ENCODE measurements at places on chromosomes 12 and 14.

GRCh38 chr14:52801014-52801712 is 9.8 kb upstream of the GNPNAT1 start:
- H3K4me1 ChIP-seq = peaks cover 5% of the 10 kb centered on the region
- no peak for DNase-seq
- H3K27ac ChIP-seq = no peak overlapping the region
- no peak overlapping the region for H3K4me3 ChIP-seq

DNA sequence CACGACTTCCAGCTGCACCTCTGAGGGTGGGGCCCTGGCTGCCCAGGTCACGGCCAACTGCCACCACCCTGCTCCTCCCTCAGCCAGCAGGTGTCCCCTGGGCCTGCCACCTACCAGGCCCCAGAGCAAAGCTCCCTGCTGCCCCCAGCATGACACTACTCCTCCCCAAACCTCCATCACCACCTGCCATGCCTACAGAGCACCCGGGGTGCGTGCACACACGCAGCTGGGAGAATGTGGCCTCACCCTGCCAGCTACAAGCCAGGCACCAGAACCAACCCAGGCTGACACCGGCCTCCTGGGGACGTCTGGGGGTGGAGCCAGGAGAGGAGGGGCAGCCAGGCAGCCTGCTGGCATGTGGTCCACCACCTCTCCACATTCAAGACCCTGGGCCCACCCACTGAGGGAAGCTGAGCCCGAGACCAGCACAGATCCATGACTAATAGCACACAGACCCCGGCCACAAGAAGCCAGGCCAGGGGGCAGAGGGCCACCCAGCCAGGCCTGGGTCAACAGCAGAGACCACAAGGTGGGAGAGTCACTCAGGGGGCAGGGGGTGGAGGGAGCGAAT is 3.4 kb downstream of the JAG2 start:
- H3K4me3 ChIP-seq = no peak overlapping the region

GRCh38 chr12:120346681-120347080 is 19.1 kb upstream of the PLA2G1B start:
- peaks cover 2% of the 10 kb centered on the region for H3K36me3 ChIP-seq
- H3K4me1 ChIP-seq = no peaks in the 10 kb centered on the region
- H3K27me3 ChIP-seq = peaks cover 30% of the 10 kb centered on the region
- no peak overlapping the region for H3K4me3 ChIP-seq

GRCh38 chr12:106269150-106269771 is 21.4 kb upstream of the CKAP4 start:
- DNase-seq = no peak
- H3K36me3 ChIP-seq = no peaks in the 10 kb centered on the region
- H3K27me3 ChIP-seq = no peaks in the 10 kb centered on the region
- H3K27ac ChIP-seq = no peak overlapping the region
- H3K4me3 ChIP-seq = no peak overlapping the region
- H3K4me1 ChIP-seq = no peaks in the 10 kb centered on the region

DNA sequence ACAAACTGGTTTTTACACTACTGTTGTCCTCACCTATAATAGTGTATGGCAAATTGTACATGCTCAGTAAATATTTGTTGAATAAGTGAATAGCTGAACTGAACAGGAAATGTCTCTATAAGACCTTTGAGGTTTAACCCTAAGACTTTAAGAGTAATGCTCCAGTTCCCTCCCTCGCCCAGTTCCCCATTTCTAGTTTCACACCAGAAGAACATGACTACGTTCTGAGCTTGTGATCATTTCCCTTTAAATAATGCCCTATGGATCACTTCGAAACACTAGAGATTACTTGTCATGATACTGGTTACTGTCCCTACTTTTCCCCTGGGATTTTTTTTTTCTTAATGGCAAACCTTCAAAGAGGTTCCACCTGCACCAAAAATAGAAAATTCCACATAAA is 69.3 kb downstream of the PRKD1 start:
- no peak overlapping the region for H3K27ac ChIP-seq
- H3K4me1 ChIP-seq = no peaks in the 10 kb centered on the region
- no peaks in the 10 kb centered on the region for H3K27me3 ChIP-seq
- no peaks in the 10 kb centered on the region for H3K36me3 ChIP-seq
- no peak overlapping the region for H3K4me3 ChIP-seq
- DNase-seq = no peak

DNA sequence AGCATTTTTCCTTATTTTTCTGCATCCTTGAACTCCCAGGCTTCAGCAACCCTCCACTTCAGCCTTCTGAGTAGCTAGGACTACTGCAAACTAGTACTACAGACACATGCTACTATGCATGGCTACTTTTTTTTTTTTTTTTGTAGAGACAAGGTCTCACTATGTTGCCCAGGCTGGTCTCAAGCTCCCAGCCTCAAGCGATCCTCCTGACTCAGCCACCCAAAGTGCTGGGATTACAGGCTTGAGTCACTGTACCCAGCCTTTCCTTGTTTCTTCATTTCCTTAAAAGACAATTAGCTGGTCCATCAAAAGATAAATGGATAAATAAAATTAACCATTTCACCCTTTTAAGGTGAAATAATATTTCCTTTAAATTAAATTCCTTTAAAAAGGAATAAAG is 205.8 kb downstream of the SPTSSA start:
- H3K36me3 ChIP-seq = no peaks in the 10 kb centered on the region
- H3K27me3 ChIP-seq = peaks cover 34% of the 10 kb centered on the region
- no peak overlapping the region for H3K4me3 ChIP-seq
- H3K4me1 ChIP-seq = no peaks in the 10 kb centered on the region
- H3K27ac ChIP-seq = no peak overlapping the region

- H3K36me3 ChIP-seq = peaks cover 24% of the 10 kb centered on the region
- peak; percentile 85 for DNase-seq
- peak overlapping the region; percentile 91 for H3K27ac ChIP-seq
These were observed 32.8 kb downstream of the ARID4A start for GRCh38 chr14:58331111-58331510.

DNA sequence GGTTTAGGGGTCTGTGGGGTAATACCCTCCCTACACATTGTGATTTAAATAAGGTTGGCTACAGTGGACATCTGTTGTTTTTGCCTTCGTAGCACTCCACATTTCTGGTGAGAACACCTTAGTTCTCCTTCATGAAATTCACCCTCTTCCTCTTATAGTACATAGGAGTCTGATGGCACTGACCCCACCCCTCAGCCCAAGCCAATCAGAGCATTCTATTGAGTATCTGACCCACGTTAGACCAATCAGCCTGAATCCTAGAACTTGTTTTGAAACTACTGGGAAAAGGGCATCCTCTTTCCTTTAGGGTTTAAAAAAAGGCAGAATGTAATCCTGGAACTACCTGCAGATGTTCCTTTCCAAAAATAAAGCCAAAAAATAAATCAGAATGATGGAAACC is 15.8 kb upstream of the LRRC9 start:
- peaks cover 21% of the 10 kb centered on the region for H3K27me3 ChIP-seq
- no peaks in the 10 kb centered on the region for H3K36me3 ChIP-seq
- no peak for DNase-seq
- no peaks in the 10 kb centered on the region for H3K4me1 ChIP-seq

DNA sequence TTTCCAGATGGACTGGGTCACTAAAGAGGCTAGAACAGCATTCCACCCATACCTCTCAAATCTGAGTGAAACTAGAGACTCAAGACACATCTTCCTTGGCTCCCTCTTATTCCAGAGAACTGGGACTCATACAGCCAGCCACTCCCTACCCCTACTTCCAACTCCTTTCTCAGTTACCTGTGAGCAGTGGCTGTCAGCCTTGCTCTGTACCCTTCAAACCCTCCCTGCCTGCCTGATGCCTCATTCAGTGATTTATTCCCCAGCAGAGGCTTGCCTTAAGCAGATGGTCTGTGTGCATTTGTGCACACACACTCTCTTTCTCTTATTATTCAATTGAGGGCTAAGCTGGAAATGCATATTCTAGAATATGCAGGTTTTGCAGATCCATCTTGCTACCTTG is 14.6 kb downstream of the GPR84 start:
- peaks cover 52% of the 10 kb centered on the region for H3K36me3 ChIP-seq
- peaks cover 9% of the 10 kb centered on the region for H3K4me1 ChIP-seq
- no peak overlapping the region for H3K4me3 ChIP-seq
- no peak overlapping the region for H3K27ac ChIP-seq
- DNase-seq = no peak
